ENCODE measurements at places on chromosomes 5 and 9.

DNA sequence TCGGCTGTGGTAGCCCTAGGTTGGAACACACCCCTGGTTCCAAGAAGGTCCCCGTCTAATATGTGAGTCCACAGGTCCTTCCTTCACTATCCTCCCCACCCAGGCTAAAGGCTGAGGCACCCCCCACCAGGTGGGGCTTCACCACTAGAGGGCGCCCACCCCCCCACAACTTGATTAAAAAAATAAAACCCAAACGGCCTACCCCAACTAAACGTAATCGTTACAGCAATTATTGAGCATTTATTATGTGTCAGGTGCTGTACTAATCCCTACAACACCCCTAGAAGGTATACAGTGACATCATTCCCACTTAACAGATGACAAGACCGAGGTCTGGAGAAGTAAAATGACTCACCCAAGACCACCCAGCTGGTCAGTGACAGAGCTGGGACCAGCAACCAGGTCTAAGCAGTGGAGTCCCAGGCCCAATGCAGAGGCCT is 65.0 kb downstream of the FGF18 start:
- DNase-seq, result peak; percentile 54

- no peak for DNase-seq
Measured at GRCh38 chr9:84711936-84712335, 42.4 kb downstream of the NTRK2 start.

GRCh38 chr9:115944166-115944948 is 209.2 kb upstream of the PAPPA start:
- DNase-seq, result no peak

GRCh38 chr5:143606043-143606752 is 202.7 kb upstream of the NR3C1 start:
- DNase-seq, result no peak

DNA sequence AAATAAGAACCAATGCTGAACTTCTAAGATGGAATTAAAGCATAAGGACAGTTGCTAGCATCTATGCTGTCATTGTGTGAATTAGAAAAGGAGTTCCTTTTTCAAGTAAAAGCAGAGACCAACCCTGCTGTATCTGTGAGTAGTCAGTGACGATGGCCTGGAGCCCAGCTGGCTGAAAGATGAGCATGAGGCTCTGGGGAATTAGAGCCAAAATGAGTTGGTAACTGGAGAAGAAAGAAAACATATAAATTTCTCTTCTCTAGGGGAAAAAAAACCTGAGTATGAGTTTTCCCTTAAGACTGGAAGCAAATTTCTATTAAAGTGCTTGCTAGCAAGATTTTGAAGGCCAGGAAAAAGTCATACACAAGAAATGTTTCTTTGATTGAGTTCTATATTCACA is 1.6 kb upstream of the SPZ1 start:
- no peak for DNase-seq

- no peak for DNase-seq
Measured at GRCh38 chr9:116074658-116075057, 78.9 kb upstream of the PAPPA start.

DNA sequence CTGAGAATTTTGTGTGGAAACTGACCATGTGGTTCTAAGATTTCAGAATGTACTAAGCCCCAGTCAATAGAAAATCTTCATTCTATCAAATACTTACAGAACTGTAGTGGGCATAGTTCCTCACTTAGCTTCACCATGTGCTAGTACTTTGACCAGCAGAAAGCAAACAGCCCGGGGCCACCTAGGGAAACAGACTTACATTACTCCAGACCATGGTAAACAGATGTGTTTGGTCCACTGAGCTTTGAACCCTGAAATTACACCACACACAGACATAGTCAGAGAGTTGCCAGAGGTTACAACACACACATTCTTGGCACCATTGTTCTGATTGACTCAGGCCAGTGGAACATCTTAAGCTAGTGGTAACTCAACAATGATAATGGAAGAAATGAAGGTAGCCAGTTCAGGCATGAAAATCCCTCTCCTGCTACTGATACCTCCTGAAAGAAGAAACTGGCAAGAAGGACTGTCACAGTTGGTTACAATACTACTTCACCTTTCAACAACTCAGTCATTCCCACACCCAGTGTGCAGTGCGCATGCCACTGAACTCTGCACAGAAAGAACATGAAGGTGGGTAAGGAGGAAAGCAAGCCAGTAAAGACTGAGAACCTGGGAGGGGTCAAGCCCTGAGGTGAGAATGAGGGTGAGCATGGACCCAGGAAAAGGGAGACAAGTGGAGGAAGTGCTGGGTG is 18.7 kb upstream of the LECT2 start:
- DNase-seq, result no peak

DNA sequence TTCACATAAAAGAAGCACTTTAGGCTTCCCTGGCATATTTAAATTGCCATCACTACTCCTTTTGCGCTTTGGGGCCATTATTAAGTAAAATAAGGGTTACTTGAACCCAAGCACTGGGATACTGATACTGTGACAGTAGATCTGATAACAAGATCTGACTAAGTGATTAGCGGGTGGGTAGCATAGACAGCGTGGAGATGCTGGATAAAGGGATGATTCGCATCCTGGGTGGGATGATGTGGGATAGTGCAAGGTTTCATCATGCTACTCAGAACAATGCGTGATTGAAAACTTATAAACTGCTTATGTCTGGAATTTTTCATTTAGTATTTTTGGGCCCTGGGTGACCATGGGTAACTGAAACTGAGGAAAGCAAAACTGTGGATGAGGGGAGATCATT is 75.1 kb downstream of the PTTG1 start:
- DNase-seq, result no peak
